Frontal cortex (tissue), 4 donors: ENCODE measurements at places on chromosomes 5 and 9.

DNA sequence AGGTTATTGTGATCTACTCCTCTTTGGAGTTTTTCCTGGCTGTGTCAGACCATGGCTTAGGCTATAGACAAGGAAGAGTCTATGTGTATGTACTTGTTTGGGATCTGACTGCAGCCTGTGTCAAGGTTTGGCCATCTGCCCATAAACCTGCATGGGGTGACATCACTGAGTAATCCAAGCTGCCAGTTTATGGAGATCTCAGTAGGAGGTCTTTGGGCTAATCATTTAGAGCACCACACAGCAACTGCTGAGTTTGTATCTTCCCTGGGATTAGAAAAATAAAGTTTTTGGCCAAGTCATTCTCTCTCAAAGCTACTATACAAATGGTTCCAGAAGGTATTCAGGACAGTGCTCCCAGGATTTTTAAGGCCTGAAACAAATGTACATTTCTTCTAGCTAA, 65.5 kb upstream of the HSPB3 start:
- DNase-seq = no peak

DNA sequence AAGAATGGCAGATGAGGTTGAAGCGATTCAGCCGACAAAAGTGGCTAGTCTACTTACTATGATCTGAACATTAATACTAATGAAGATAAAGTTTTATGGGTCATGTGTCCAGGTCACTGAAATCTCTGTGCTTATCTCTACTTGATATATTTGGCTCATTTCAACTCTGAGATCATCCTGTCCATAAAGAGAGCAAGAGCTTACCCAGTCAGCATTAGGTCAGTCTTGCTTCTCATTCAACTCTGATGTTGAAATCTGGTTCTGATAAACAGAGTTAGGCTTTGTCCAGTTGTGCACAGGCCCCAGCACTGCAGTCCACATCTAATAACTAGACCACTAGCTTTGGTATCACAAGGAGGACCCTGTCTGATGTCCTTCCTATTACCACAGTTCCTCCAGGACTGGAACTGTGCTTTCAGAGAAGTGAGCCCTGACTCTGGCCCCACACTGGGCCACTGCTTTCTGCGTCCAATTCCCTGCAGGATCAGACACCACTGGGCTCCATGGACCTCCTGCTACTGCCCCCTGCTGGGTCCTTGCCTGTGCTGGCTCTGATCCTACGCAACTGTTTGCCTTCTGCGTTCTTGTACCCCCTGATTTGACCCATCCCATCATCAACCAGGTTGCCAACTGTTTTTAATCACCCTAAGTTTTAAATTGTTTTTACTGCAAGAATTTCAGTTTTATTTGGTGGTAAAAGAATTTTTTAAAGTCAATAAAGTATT, 23.7 kb upstream of the FAM120A start:
- no peak for DNase-seq

DNA sequence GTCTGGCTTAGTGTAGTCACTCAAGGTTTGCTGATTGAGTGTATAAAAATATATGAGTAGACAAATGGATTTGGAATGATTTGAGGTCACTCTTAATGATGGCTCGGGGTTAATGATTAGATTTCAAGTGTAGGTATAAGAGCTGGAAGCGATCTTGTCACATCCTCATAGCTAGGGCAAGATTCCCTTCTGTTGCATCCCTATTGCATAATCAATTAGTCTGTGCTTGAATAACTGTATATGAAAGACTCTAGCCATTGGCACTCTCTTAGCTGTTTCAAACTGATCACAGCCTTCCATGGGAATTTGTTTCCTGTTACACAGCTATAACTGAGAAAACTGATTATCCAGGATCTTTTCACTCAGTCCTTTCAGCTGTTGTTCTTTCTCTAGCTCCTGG, 811.6 kb downstream of the TLE4 start:
- no peak for DNase-seq

DNA sequence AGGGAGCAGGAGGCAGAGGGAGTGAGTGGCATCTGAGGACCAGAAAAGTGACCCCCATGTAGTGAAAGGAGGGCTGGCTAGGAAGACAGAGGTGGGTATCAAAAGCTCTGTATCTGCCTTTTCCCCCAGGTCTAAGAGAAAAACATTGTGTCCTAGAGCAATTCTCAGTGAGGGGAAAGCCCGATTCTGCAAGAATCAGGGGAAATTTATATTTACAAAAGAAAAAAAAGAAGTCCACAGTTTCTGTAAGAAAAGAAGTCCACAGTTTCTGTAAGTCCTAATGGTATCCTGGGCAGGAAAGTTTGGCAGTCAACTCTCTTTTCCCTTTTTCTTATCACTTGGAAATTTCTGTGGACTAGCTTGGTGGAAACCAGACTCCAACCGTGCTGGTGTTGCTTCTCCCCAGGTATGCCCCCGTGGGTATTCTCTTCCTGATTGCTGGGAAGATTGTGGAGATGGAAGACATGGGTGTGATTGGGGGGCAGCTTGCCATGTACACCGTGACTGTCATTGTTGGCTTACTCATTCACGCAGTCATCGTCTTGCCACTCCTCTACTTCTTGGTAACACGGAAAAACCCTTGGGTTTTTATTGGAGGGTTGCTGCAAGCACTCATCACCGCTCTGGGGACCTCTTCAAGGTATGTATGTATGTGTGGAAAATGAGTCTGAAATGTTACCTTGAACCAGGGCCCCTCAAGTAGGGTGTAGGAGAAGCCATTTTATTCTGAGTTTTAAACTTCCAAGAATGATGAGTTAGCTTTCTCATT, 73.0 kb downstream of the SLC1A3 start:
- no peak for DNase-seq

GRCh38 chr9:17017931-17018491, 116.8 kb upstream of the CNTLN start:
- no peak for DNase-seq

DNA sequence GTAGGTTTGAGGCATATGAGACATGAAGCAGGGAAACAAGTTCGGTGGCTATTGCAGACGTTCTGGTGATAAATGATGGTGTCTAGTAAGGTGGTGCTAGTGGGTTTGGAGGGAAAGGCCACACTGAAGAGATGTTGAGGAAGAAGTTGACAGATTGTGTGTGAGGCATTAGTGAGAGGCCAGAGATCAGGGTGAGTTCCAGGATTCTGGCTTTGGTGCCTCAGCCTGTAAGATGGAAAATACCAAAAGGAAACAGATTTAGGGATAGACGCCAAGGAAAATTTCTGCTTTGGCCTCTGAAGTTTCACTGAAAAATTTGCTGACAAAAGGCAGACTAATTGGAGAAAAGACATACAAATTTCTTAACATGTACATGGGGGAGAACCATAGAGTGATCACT, 6.4 kb upstream of the PAIP1 start:
- no peak for DNase-seq

GRCh38 chr9:138016406-138017187, 139.0 kb downstream of the CACNA1B start:
- no peak for DNase-seq

DNA sequence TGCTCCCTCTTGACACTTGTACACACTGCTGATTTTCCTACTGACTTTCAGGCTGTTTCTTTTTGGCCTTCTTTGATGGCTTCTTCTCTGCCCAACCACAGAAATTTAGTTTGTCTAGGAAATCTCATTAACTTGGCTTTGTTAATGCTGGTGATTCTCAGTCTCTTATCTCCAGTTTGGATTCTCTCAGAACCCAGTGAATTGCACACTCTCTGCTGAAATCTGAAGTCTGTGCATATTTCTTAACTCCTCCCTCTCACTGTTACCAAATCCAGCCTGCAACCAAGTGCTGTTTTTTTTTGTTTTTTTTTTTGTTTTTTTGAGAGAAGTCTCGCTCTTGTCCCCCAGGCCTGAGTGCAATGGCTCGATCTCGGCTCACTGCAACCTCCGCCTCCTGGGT, 117.2 kb downstream of the CDC42SE2 start:
- DNase-seq = no peak

- no peak for DNase-seq
Measured at GRCh38 chr5:55603922-55604321, 69.2 kb upstream of the PLPP1 start.

- DNase-seq = no peak
Measured at GRCh38 chr9:7542126-7542525, 257.5 kb downstream of the DMAC1 start.
